Right kidney (tissue), 9 donors: ENCODE measurements at places on chromosomes 16 and 17.

DNA sequence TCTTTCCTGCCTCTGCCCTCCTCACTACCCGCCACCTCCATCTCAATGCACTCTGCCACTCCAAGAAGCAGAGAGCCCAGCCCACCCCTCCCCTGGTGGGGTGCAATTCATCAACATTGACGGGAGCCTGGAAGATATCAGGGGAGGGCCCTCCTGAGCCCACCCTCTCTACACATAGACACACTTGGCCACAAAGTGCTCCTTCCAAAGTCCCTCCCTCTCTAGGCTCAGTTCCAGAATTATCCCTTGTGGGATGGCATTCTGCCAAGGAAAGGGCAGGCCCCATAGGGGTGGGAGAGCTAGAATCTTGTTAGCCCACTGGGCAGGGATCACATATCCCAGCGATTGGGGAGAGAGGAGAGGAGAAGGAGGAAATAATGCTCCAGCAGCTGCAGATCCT is 66.2 kb downstream of the TMEM132E start:
- DNase-seq: peak; percentile 37

- DNase-seq: no peak
These were observed 2.3 kb upstream of the CYTH1 start for GRCh38 chr17:78784352-78784751.

- no peak for DNase-seq
These were observed 524 bp downstream of the EFTUD2 start for GRCh38 chr17:44898768-44899073.

DNA sequence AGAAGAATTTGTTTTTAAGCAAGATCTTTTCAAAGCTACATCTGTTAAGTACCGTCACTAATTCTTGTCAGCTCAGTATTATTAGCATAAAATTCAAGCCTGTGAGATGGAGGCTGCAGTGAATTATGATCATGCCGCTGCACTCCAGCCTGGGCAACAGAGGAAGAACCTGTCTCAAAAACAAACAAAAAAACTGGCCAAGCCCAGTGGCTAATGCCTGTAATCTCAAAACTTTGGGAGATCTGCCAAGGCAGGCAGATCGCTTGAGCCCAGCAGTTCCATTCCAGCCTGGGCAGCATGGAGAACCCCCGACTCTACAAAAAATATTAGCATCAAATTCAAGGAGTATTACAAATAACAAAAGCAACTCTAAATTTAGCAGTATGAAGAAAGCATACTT is 88.0 kb downstream of the STXBP4 start:
- DNase-seq: no peak

DNA sequence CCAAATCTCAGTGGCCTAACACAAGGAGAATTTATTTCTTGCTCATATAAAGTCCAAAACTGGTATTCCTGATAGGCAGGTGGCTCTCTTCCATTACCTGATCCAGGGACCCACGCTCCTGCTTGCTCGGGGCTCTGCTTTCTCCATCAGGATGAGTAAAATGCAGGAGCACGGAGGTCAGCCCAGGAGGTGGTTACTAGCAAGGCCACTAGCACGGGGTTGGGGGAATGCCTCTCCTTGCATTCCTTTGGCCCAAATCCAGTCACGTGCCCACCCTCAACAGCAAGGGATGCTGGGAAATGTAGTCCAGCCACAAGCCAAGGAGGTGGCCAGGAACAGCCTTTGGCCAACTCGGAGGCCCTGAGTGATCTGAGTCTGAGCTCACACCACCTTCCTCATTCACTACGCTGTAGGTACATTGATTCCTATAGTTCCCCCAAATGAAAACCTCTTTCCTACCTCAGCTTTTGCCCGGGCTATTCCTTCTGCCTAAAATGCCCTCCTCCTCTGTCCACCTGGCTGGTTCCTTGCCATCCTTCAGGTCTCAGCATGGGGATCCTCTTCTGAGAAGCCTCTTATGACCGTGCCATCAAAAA is 38.3 kb upstream of the HAPSTR1 start:
- peak; percentile 25 for DNase-seq

- DNase-seq: no peak
These were observed 120.9 kb upstream of the HS3ST2 start for GRCh38 chr16:22692916-22693637.

DNA sequence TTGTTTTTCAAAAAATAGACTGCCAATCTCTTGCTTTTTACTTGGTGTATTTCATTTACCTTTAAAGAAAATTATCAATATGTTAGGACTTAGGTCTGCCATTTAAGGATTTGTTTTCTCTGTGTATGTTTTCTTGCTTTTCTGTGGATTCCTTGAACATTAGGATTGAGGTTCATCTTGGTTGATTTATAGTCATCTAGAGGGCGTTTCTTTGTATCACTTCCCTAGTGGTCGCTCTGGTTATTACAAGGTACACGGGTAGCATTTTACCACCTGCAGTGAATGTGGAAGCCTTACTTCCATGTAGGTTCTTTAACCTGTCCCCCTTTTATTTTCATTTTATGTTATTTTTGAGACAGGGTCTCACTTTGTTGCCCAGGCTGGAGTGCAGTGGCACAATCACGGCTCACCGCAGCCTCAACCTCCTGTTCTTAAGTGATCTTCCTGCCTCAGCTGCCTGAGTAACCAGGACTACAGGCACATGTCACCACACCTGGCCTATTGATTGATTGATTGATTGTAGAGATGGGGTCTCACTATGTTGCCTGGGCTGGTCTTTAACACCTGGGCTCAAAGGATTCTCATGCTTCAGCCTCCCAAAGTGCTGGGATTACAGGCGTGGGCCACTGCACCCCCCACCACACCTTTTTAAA is 35.2 kb upstream of the CBX4 start:
- no peak for DNase-seq
